ENCODE measurements at places on chromosomes 4 and X. TPM values are rescaled to one million over a fixed set of nuclear protein-coding genes. Genes with fewer than 3 reads are reported as not detected.

Gene CLGN
- not detected for total RNA-seq

Gene SOWAHB
- total RNA-seq, result not detected

DNA sequence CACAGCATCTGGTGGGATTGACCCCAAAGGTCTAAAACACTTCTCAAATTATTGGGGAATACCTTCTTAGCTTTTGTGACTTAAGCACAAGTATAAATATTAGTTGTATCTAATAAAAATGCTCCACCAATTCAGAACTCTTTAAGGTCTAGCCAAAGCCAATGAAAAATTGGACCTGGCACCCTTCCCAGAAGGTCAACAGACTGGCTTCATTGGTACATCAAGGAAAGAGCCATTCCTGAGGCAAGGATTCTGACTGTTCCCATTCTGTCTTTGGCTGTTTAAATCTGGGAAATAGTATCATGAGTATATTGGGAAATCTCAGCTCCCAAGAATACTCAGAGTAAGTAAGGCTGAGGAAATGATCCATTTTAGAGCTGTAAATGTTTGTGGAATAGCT, 153.0 kb upstream of the TRPC5 start:
- no peak for DNase-seq

- DNase-seq, result no peak
Observed at GRCh38 chrX:71450433-71451106, 82.3 kb upstream of the OGT start.

DNA sequence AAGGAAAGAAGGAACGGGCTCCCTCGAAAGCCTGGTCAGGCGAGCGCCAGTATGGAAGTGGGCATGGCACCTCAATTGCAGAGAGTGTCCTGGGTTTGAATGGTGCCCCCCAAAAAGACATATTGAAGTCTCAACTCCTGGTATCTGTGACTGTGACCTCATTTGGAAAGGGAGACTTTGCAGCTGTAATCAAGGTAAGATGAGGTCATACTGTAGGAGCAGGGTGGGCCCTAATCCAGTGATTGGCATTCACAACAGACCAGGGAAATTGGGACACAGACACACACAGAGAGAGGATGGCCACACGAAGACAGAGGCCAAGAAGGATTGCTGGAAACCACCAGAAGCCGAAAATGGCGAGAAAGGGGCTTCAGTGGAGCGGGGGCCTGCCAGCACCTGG, 6.4 kb downstream of the ZFP92 start:
- no peak for DNase-seq

- DNase-seq, result no peak
Observed at GRCh38 chr4:186979961-186980745, 256.5 kb upstream of the FAT1 start.

- DNase-seq, result no peak
Observed at GRCh38 chr4:100517864-100518341, at the start of gene EMCN. Gene EMCN (minus strand): TSS chr4:100518022. CDS start chr4:100517914, 108 bp downstream.

DNA sequence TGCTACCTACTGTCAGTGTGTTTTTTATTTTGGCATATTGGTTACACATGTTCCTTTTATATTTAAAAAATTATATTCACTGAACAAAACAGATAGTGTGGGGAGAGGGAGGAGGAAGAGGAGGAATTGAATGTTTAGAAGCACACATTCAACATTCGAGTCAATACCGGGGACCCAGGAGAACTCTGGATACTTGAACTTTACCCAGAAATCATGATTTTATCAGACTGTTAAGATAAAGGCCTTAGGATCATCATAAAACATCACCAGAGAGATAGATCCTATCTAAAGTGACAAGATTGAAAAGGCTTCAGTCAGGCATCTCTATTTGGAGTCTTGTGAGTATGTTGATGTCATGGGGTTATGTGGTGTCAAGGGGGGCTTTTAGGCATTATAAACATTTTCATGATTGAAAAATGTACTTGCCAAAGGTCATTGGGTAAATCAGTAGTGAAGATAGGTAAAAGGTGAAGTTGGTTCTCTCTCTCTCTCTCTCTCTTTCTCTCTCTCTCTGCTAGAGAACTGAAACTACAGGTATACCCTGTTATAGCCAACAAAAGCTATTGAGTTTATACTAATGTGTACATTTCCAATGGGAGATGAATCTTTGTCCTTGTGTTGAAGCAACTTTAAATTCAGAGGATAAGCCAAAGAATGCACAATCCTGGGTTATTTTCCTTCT, 16.9 kb upstream of the RGN start:
- no peak for DNase-seq

DNA sequence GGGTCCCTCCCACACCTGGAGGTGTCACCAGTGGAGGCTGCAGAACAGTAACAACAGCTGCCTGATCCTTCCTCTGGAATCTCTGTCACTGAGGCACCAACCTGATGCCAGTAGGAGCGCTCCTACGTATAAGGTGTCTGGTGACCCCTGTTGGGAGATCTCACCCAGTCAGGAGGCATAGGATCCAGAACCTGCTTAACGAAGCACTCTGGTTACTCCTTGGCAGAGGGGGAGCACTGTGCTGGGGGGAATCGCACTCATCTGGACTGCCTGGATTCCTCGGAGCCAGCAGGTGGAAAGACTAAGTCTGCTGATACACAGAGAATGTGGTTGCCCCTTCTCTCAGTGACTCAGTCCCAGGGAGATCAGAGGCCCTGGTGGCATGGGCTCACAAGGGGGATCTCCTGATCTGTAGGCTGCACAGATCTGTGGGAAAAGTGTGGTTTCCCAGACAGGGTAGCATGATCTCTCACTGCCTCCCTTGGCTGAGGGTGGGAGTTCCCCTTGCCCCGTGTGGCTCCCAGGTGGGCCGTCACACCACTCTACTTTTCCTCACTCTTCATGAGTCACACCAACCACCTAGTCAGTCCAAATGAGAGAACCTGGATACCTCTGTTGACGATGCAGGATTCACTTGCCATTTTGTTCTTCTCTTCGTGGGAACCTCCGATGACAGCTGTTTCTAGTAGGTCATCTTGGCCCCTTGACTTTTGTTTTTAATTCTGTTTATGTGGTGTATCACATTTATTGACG, 305.9 kb downstream of the IDS start:
- no peak for DNase-seq

Data from activated CD4-positive, alpha-beta T cell treated with anti-CD3 and anti-CD28 coated beads, Interleukin-2, amount 10 ng/mL, durations not matched to agents 7 days and 5 days (primary cell).